ENCODE measurements at places on chromosomes 1 and 21. TPM values are rescaled to one million over a fixed set of nuclear protein-coding genes. Genes with fewer than 3 reads are reported as not detected.

The CD1E gene
- 0.17 TPM for polyA plus RNA-seq

The CROCC gene
- polyA plus RNA-seq: 52.6 TPM

The ERICH3 gene
- polyA plus RNA-seq: 0.46 TPM

The LRRC40 gene
- polyA plus RNA-seq: 24.1 TPM

The LMX1A gene
- polyA plus RNA-seq: not detected

The XKR8 gene
- polyA plus RNA-seq: 9.1 TPM

The TMEM269 gene
- polyA plus RNA-seq: 0.75 TPM

The ERG gene
- 15.6 TPM for polyA plus RNA-seq

The AZIN2 gene
- 7.3 TPM for polyA plus RNA-seq

The REG4 gene
- 1.1 TPM for polyA plus RNA-seq

The IL22RA1 gene
- 4.7 TPM for polyA plus RNA-seq

The SMCP gene
- polyA plus RNA-seq: not detected

The LCE1C gene
- polyA plus RNA-seq: not detected

The HEYL gene
- polyA plus RNA-seq: 26.3 TPM

All from renal pelvis (tissue), 12 donors.